CD4-positive, alpha-beta T cell treated with Interleukin-17A for 1 hour (primary cell): ENCODE measurements at places on chromosomes 1 and 21.

DNA sequence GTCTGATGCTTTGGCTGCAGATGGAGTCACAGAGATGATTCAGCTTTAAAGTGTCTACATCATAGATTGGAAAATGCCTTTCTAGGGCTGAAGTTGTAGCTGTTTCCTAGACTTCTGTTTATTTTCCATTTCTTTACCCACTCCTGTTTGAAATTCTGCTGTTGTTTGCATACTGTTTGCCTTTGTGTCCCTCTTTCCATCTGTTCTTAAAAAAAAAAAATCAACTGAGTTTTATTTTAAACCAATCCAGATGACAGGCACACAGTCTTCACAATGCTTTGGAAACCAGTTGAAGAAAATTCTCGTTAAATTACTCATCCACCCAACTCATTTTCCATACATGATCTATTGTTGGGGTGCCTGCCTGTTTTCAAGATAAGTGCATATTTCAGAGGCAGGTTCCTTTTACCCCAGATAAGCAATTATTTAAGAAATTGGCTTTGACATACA lies 245.9 kb downstream of the DISC1 start:
- DNase-seq = no peak

GRCh38 chr1:28592321-28593071 lies 431 bp downstream of the RAB42 start:
- DNase-seq = no peak

DNA sequence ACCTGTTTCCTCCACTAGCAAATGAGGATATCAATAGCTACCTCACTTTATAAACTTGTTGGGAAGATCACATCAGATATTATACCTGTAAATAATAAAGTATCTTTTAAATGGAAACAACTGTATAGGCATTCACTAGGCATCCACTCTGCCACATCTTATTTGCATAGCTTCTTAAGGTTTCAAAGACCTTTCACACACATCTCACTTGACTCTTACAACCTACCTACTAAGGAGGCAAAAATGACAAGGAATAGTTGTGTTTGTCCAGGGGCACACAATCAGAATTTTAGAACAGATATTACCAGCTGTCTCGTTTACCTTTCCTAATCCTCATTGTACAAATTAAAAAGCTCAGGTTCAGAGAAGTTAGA lies 51.5 kb downstream of the VANGL2 start:
- DNase-seq = no peak

DNA sequence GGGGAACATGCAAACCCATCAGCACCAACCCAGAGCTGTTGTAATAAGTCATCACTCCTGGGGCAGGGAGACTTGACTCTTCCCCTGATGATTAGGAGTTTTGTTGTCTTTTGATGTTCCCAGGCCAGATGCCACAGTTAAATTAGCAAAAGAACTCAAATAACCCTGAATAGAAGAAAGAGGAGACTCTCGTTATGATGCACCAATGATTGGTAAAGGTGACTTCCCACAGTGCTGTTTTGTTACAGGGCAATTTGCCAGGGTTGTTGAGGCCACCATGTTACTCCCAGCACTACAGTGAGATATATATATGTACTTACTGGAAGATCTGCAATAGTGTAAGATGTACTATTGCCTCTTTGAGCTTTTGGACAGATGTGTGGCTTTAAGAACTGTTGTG lies 24.3 kb upstream of the RCAN1 start:
- no peak for DNase-seq

DNA sequence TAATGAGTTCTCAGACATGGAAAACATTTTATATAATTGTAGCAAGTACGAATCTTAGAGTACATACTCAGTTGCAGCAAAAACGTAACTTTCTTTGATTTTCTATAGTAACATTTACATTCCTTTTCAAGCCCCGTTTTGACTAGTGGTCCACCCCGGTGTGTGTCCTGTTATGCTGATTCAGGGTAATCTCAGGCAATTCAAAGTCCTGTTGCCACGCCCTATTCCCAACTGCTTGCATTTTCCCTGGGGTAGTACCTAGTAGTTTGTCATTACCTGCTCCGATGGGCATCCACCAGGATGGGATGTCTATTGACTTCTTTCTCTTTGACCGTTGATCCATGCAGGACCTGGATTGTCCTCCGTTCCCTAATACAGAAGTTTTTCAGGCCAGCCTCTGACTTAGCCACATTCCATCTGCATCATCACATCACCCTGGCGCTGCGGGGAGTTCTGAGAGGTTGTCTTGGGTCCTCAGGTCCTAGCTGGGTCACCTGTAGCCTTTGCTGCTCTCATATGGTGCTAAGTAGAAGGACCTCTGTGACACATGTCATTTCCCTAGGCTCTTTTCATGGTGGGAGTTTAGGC lies 15.0 kb upstream of the FCAMR start:
- DNase-seq = no peak
